Stimulated activated CD8-positive, alpha-beta memory T cell treated with anti-CD3 and anti-CD28 coated beads, Interleukin-7, amount 100 ng/mL, for 4 hours (primary cell): ENCODE measurements at places on chromosomes 1 and 21.

- DNase-seq = no peak
Measured at GRCh38 chr1:32341186-32341757, 5.2 kb upstream of the MARCKSL1 start.

GRCh38 chr1:82269431-82269830, 468.7 kb downstream of the ADGRL2 start:
- DNase-seq = no peak

GRCh38 chr1:75165264-75165663, 31.1 kb downstream of the LHX8 start:
- no peak for DNase-seq

GRCh38 chr1:116907351-116907750, 2.4 kb upstream of the PTGFRN start:
- DNase-seq = no peak

- no peak for DNase-seq
Measured at GRCh38 chr1:89630048-89630447, 2.9 kb upstream of the LRRC8C start.

GRCh38 chr1:56709269-56709880, 64.3 kb downstream of the PRKAA2 start:
- no peak for DNase-seq
